ENCODE measurements at places on chromosomes 2 and 18. TPM values are rescaled to one million over a fixed set of nuclear protein-coding genes. Genes with fewer than 3 reads are reported as not detected.

DNA sequence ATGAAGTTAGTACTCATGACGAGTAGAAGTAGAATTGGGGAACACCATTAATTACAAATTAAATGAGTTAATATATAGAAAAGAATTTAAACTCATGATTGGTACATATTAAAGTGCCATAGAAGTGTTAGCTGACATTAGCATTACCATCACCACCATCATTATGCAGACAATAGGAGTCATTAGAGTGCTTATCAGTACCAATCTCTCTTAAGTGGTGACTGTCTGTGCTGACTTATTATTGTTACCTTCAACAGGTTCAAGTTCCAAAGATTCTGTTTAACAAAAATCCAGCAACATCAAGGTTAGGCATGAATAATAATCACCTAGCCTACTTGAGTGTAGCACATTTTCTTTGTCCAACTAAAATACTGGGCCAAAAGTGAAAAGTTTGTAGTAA, 108.8 kb upstream of the MAPRE2 start:
- no peak for ATAC-seq

- no peak for ATAC-seq
These were observed 24.4 kb downstream of the PSD4 start for GRCh38 chr2:113198048-113198789.

DNA sequence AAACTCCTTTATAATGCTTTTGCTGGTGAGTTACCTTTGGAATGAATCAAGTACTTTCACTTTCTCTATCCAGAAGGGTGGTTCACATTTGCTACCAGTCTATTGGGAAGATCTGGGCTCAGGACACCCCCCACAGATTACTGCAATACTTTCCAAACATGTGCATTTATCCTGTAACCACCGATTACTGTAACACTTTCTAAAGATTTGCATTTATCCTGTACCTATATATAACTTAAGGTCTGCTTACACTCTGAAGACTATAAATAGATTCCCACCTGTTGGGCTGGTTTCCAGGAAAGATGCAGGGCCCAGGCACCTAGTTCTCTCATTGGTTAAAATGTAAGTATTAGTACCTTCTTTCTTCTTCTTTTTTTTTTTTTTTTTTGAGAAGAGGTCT, 113.0 kb upstream of the NEDD4L start:
- no peak for ATAC-seq

GRCh38 chr2:20352230-20352578, 1.6 kb upstream of the PUM2 start:
- ATAC-seq: no peak

GRCh38 chr2:238027058-238027457, 33.7 kb upstream of the SCLY start:
- no peak for ATAC-seq

DNA sequence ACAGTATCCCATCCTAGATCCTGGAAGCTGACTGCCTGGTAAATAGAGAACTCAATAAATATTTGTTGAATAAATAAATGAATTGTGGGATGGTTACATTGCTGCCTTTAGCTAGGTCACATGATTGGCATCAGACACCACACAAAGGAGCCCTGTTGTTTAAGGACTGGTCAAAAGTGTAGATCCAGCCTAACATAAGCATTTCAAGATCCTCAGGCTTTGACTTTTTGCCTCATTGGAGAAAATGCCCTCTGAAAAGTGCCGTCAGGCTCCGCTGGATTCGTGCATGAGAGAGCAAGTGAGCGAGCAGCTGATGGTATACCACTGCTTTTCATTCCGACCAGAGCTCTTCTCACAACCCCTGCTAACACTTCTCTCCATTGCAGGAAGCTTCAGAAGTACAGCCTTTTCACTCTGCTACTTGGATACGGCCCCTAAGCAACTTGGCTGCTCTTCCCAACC, 1.3 kb upstream of the ZNF24 start:
- no peak for ATAC-seq

GRCh38 chr2:207514451-207514850, 15.3 kb upstream of the CREB1 start:
- ATAC-seq: no peak

- ATAC-seq: no peak
These were observed 33.2 kb downstream of the PSD4 start for GRCh38 chr2:113207021-113207420.

DNA sequence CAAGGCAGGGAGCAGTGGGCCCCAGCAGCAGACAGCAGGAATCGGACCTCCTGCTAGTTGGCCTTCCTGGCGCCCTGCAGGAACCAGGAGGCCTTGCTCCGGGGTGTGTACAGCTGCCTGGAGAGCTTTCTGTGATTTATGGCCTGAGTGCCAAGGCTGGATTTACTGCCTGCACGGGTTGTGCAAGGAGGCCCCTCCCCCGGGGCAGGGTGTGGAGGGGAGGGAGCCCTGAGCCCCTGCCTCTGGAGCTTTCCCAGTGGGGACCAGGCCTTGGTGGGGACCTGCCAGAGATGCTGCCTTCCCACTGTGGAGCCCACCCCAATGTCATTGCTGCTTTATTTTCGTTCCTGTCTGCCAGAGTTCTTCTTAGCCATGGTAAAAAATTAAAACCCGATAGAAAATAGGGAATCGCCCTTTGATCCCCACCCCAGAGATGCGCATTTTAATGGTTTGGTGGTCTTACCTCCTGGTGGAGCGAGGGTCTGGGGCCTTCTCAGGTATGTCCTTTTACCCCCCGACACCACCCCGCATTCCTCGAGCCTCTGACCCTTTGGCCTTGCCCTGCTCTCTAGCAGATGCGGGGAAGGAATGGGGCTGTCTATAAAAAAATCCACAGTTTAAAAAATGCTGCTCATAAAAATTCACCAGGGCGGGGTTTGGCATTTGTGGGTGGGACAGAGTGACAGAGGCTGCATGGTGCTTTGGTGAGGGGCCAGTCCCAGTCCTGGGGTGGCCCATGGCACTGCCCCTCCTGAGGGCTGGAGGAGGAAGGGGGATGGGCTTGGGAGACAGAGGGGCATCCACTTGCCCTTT, 6.9 kb upstream of the RALB start:
- peak; percentile 84 for ATAC-seq

DNA sequence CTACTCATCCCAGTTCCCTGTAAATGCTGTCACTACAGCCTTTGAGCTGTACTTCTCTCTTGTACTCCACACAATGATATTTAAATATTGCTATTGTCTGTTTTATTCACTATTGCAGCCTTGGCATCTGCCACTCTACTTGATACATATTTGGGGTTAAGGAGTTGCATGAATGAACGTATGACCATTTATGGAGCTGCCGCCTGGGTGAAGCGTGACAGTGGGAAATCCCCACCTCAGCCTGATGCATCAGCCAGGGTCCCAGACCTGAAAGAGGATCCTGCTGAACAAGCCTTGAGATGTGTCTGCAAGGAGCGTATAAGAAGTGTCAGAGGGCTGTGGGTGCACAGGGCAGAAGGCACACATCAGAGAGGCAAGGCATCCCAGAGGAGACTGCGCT, 39.1 kb downstream of the MRPL35 start:
- ATAC-seq: peak; percentile 39

DNA sequence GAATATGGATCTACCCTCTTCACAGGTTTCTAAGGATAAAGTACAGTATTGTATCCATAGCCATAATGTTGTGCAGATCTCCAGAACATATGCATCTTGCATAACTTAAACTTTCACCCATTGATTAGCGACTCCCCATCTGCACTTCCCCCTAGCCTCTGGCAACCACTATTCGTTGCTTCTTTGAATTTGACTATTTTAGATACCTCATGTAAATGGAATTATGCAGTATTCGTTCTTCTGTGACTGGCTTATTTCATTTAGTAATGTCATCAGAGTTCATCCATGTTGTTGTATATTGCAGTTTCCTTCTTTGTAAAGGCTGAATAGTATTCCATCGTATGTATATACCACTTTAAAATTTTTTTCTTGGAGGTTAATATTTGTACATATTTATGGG, 128.9 kb downstream of the SMAD7 start:
- no peak for ATAC-seq

GRCh38 chr2:168729455-168729854, 73.0 kb upstream of the NOSTRIN start:
- ATAC-seq: no peak

- ATAC-seq: no peak
These were observed 102.2 kb downstream of the OSBPL6 start for GRCh38 chr2:178296394-178297090.

DNA sequence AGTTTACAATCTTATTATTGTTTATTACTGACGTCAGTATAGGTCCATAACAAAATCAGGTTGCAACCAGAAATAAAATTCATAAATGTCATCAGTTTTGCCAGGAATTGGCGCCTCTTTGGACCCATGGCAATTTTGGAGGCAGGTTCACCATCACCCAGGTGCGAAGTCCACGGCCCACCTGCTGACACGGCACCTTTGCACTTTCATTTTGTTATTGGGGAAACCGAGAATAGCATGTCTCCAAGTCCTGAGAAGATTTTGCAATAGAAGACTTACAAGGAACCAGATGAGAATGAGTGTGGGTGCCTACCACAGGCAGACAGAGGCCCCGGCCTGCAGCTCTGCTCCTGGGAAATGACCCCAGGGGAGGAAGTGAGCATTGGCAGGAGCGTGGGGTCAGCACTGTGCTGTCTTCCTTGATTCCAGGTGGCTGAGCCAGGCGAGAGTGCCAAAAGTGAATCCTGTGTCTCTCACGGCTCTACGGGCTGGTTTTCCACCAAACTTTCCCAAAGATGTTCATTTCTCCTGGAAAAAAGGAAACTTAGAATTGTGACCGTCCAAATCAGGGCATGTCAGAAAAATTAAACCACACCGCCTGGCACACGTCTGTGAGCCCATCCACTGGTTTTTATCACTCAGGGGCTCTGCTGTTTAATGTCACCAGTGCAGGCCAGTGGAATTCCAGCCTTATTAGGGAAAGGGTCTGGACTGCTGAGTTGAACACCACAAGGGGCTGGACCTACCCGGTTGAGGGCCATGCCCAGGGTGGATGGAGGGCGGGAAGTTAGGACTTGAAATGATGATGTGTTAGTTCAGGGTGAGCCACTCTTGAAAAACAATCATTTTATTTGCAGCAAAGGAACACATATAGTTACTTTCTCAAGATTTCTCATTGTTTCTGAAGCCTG, 96.5 kb downstream of the PTGR3 start:
- no peak for ATAC-seq

DNA sequence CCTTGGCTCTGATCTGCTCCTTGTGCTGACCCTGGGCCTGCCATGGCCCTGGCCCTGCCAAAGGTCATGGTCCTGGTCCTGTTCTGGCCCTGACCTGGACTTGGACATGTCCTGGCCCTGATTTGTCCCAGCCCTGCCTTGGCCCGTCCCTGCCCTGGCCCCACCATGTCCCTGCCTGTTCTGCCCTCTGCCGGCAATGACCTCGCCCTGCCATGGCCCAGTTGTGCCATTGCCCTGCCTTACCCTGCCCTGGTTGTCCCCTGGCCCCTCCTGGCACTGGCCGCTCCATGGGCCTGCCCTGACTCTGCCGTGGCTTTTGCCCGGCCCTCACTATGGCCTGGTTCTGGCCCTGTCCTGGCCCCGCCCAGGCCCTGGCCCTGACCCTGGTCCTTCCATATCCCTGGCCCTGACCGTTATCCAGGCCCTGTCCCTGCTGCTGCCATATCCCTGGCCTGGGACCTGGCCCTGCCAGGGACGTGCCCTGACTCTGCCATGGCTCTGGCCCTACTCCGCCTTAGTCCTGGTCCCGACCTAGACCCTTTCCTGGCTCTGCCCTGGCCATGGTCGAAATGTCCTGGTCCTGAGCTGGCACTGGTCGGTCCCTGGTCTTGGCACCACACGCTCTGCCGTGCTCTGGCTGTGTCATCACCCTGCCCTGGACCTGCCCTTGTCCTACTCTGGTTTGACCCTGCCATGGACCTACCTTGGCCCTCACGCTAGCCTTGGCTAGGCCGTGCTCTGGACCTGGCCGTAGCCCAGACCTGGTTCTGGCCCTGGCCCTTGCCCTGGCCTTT, 6.8 kb upstream of the ANKRD62 start:
- ATAC-seq: peak; percentile 1

- peak; percentile 81 for ATAC-seq
These were observed 46.1 kb downstream of the SOWAHC start for GRCh38 chr2:109660046-109660860.

- ATAC-seq: no peak
These were observed 206.6 kb upstream of the SETBP1 start for GRCh38 chr18:44474067-44474411.

The WDCP gene
- 3.3 TPM for total RNA-seq

The SERPINB4 gene
- total RNA-seq: 418 TPM

The SLC9A2 gene
- 0.20 TPM for total RNA-seq

The SCN7A gene
- 0.48 TPM for total RNA-seq

The PTPRN gene
- not detected for total RNA-seq

The PREPL gene
- 15.7 TPM for total RNA-seq

All from esophagus mucosa (tissue), 1 donor.